ENCODE measurements at places on chromosomes 12 and 14.

DNA sequence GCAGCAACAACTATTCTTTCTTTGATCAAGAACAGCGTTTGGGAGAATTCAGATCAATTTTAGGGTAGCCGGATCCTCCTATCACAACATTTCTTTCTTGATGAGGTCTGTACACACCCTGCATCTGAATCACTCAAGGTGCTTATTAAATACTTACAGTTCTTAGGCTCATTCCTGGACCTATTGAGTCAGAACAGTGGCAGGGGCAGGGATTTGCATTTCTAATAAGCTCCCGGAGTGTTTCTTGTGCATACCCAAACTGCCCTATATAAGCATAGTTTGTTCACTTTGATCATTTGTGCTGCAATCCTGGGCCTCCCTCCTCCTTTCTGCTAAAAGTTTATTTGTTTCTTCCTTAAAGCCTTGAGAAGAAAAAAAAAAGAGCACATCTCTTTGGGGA is 80.5 kb upstream of the RPH3A start:
- DNase-seq = no peak

DNA sequence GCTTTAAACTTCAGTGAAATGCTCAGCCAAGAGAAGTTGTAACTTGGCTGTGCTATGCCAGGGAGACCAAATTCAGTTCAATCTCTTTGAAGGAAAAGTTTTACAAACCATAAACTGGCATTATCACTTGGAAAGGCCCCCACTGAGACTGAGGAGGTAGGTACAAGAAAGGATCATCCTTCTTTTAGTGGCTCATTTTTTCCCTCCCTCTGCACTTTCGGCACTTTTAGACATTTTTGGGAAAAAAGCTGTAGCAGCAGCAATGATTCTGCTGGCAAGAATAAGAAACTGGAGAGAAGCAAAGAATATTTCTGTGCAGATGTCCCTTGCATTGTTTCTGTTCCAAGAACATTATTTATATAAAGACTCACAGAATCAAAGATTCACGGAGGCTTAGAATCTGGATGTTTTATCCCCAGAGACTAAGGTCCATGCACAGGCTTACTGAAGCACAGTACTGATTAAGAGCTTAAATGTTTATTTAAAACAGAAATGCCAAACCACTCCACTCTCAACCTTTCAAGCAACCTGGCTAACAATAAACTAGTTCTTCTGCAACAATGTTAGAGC is 12.3 kb downstream of the ZC2HC1C start:
- no peak for DNase-seq

- DNase-seq = no peak
These were observed 15.1 kb downstream of the SOCS2 start for GRCh38 chr12:93587611-93588010.

GRCh38 chr14:54567639-54568561 is 972 bp downstream of the SAMD4A start:
- DNase-seq = peak; percentile 57

GRCh38 chr12:127396734-127397133 is 870.2 kb upstream of the TMEM132C start:
- DNase-seq = no peak

- no peak for DNase-seq
These were observed 1.7 kb downstream of the HOXC12 start for GRCh38 chr12:53956251-53956887.

- no peak for DNase-seq
These were observed 456.9 kb upstream of the TMEM132C start for GRCh38 chr12:127810041-127810440.

DNA sequence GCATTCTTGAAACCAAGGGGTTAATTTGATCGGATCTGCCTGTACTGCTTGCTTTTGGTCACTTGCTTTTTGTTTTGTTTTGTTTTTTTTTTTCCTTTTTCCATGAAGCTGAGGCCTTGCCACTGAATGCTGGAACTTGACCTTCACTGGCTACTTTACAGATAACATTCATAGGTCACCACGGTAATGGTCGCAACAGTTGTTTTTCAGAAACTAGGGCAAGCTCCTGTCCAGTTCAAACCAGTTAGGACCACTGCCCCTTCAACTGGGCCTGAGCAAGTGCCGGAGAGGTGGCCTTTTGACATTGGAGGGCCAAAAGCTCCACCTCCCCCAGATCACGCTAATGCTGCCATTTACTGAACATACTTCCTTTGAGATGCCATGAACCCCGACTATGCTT is 147.6 kb downstream of the FOXN3 start:
- no peak for DNase-seq

GRCh38 chr12:7129872-7130691 is at the start of gene CLSTN3:
Gene CLSTN3 (plus strand): TSS chr12:7130371. CDS start chr12:7130649, 278 bp downstream.
- DNase-seq = peak; percentile 79

DNA sequence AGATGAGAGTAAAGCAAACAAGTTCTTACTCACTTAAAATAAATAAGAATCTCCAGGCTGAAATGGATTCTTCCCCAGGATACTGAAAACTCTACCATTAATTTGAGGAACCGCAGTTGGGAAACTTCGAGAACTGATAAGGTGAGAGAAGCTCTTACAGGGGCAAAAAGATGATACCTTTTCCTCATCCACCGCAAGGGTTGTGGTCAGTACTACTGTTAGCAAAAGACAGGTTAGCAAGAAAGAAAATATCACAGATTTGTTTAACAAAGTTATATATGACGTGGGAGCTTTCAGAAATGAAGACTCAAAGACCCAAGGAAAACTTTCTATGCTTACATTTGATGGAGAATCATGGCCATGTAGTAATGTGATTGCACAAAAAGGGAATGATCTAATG is 441.6 kb downstream of the PCNX1 start:
- no peak for DNase-seq

DNA sequence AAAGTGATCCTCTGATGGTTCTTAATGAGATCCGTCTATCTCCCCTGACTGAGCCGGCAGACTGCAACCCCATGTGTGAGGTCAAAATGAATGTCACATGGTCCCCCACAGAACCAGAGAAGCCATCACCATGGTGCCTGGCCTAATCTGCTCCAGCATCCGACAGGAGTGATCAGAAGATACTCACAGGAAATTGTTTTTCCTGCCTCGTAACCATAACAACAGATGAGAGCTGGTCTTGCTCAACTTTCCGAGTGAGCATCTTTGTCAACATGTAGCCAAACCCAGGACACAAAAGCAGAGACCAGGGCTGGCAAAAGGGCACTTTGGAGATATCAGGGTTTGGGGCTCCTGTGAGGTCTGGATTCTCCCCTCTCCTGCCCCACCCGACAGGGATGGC is 72.1 kb upstream of the C14orf180 start:
- no peak for DNase-seq

GRCh38 chr12:31560516-31560915 is 30.4 kb downstream of the DENND5B start:
- DNase-seq = no peak

DNA sequence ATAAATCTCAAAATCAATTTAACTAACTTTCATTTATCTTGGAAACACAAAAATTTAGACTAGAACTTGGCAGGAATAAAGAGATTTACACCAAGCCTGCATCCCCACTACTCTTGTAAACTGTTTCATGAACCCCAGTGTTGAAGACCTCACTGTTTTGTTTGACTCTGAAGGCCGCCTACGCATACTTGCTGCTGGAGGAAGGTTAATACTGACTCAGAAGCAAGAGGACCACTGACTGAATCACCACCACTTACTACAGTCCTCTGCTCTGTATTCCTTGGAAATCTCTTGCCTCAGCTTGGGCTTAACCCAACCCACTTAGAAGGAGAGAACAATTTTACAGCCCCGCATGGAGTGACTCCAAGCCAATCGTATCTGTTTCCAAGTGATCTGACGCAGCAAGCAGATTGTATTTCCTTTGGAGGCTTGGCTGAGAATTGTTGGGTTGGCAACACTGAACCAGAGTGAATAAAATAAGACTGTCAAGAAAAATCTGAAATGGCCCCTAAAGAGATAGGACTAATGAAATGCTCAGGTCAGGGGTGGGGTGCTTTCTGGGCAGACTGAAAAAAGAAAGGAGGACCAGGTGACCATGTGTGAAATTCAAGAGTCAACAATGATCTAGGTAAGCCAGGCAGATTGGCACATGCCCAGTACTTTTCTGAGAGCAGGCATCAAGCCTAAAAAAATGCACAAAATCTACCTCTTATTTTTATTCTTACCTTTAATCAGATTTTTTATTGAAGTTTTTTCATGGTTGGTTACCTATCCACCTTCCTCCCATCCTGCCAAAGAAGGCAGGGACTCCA is 248.6 kb downstream of the ZFP36L1 start:
- DNase-seq = no peak

- DNase-seq = no peak
These were observed 164.0 kb upstream of the PZP start for GRCh38 chr12:9372202-9372601.

DNA sequence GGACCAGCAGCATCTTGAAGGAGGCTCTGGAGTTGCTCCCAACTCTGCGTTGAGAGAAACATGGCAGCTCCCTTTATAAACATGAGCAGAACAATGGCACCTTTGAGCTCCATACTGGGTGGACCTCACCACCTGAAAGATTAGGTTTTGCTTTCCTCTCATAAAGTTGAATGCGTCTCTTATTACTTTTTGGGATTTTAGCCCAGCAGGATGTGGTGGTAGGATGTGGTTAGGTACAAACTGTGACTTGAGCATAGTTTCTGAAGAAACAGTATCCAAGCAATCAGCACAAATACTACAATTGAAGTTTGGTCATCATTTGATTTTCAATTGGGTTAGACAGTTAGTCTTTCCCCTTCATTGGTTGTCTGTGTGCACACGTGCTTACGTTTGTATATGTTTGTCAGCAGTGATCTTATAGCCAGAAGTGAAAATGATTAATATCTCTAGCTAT is at the start of gene PRR4:
TSS of gene PRR4 (minus strand) at position 51 of the 454 bp plus-strand sequence. CDS start at position 13, 38 bp downstream.
- DNase-seq = peak; percentile 24

GRCh38 chr12:27615331-27615891 is 80.8 kb upstream of the REP15 start:
- no peak for DNase-seq

- DNase-seq = no peak
These were observed 136.3 kb downstream of the ITPR2 start for GRCh38 chr12:26696613-26697092.

- no peak for DNase-seq
These were observed 896.4 kb downstream of the BCL11B start for GRCh38 chr14:98375566-98375965.

- no peak for DNase-seq
These were observed 18.9 kb upstream of the NUP107 start for GRCh38 chr12:68667896-68668295.

DNA sequence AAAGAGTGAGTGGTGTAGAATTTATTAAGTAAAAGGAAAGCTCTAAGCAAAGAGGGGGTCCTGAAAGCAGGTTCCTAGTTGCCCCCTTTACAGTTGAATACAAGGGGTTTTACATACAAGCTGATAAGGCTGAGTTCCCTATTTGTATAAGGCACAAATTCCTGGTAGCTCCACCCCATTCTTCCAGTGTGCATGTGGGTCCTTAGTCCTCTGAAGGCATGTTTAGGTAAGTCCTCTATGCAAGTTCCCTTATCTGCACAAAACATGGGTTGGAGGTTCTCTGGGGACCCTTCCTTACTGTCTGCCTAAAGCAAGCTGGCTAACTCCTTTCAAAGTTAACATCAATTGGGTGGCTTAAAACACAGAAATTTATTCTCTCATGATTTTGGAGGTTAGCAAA is 2.9 kb upstream of the FAR2 start:
- DNase-seq = no peak

- no peak for DNase-seq
These were observed 66.7 kb downstream of the PDE3A start for GRCh38 chr12:20434996-20435395.

DNA sequence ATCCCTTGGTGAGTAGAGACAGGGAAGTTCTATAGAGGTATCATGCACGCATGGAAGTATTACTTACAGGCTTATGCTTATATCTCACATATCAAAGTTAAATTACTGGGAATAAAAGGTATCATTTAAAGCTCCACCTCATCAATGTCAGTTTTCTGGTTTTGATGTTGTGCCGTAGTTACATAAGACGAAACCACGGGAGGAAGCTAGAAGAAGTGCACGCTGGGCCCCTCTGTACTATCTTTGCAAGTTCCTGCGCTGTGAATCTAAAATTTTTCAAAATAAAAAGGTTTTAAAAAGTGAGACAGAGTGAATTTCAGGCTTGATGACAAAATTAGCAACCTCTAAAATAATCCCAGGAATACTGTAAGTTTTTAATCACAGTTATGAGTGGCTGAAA is 198.1 kb downstream of the ANO2 start:
- no peak for DNase-seq

DNA sequence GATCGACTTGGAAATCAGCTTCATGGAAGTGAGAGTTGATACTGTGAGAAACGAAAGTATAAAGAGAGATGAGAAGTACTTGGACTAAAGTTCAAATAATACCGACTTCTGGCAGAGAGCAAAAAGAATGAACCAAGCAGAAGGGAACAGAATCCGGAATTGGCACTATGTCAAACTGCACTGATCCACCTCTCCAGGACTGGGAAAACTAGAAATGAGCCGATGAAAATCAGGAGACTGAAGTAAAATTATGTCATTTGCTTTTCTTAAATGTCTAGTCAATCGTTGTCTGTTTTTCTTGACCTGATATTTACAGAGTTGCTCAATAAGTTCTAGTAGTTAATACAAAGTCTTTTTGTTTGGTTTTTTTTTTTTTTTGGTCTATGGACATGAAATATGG is 163.0 kb upstream of the FOXG1 start:
- no peak for DNase-seq

DNA sequence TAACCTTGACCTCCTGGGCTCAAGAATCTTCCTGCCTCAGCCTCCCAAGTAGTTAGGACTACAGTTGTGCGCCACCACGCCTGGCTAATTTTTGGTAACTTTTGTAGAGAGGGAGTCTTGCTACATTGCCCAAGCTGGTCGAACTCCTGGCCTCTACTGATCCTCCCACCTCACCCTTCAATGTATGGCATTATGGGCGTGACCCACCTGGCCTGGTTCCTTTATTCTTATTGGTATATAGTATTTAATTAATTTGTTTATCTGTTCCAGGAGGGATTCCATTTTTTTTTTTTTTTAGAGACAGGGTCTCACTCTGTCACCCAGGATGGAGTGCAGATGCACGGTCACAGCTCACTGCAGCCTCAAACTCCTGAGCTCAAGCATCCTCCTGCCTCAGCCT is 40.9 kb upstream of the EAPP start:
- DNase-seq = no peak

DNA sequence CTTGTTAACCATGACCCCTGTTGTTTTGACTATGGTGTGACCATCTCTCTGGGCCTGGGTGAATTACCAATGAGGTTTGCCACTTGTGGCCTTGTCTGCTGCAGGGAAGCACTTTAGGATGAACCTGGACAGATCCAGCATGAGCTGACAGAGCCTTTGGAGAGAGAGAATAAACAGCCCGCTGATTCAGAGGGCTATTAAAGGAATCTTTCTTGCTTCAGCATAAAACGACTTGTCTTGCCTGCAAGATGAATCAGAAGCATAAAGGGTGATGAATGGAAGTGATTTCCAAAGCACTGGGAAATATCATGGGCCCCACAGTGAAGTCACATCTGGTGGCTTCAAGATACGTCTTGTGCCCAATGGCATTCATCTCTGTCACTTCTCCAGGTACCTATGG is 69.0 kb upstream of the WSCD2 start:
- DNase-seq = no peak

- no peak for DNase-seq
These were observed 2.2 kb downstream of the ADIPOR2 start for GRCh38 chr12:1692895-1693610.

GRCh38 chr14:72646861-72647528 is 246.9 kb downstream of the DPF3 start:
- DNase-seq = no peak

- DNase-seq = no peak
These were observed 22.9 kb downstream of the SAMD4A start for GRCh38 chr14:54589843-54590242.

- no peak for DNase-seq
These were observed 18.1 kb downstream of the MEG3 start for GRCh38 chr14:100844082-100844408.

GRCh38 chr14:21498540-21499526 is 12.3 kb downstream of the METTL3 start:
- peak; percentile 47 for DNase-seq

Data from activated CD4-positive, alpha-beta T cell treated with anti-CD3 and anti-CD28 coated beads, Interleukin-10, Interleukin-2, amounts not matched to agents 100 ng/mL and 50 ng/mL, durations not matched to agents 16 hours and 8 hours (primary cell).